ENCODE measurements at places on chromosomes 11 and 22.

DNA sequence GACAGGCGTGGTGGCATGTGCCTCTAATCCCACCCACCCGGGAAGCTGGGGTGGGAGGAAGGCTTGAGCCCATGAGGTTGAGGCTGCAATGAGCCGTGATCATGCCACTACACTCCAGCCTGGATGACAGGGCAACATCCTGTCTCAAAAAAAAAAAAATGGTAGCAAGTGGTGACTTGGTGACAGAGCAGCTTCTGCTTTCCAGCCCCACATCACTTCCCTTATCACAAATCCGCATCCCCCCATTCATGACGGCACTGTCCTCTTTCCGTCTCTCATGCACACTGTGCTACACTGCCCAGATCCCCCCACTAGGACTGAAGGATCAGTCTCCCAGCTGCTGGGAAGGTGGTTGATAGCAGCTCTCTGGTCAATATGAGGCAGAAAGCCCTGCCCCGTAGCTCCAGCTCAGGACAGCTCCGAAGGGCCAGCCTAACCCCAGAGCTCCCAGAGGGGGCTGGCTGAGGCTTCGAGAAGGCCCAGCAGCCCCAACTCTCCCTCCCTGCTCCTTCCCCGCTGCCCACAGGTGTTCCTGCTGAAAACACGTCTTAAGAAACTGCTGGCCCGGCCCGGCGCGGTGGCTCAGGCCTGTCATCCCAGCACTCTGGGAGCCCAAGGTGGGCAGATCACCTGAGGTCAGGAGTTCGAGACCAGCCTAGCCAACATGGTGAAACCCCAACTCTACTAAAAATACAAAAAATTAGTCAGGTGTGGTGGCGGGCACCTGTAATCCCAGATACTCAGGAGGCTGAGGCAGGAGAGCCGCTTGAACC, 15.9 kb downstream of the PGA5 start:
- DNase-seq = no peak

GRCh38 chr11:19345519-19345847, 104.7 kb upstream of the E2F8 start:
- no peak for DNase-seq

- DNase-seq = no peak
These were observed 84.6 kb upstream of the PHOX2A start for GRCh38 chr11:72328366-72329224.

DNA sequence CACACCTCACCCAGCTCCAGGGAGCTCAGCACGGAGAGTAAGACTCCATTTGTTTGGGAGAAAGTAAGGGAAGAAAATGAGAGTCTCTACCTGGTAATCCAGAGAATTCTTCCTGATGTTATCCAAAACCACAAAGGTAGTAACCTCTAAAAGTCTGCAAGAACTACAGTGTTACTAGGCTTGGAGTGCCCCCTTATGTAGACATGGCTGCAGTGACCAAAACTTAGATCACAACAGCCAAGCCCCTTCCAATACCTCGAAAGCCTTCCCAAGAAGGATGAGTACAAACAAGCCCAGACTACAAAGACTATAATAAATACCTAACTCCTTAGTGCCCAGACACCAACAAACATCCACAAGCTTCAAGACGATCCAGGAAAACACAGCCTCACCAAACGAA, 4.9 kb downstream of the UBE2L6 start:
- no peak for DNase-seq

- DNase-seq = no peak
These were observed 16.4 kb downstream of the SLN start for GRCh38 chr11:107695446-107695845.

DNA sequence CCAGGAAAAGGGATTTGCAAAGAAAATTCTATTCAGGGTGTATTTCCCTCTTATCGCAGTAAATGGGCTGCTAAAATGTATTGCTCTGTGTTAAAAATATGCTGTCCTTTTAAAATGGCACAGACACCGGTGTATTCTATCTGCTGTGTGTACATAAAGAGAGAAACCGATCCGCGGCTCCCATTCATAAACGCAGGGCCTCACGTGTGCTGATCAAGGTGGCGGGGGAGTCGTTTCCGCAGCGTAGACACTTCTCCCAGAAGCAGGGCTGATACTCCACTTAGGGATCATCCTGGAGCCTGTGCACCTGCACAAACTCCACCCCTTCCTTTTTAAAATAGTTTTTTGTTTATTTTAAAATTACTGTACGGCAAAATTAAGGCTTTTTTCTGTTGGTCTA, 26.1 kb upstream of the IGSF9B start:
- DNase-seq = no peak

- DNase-seq = no peak
These were observed 109.4 kb downstream of the MICAL2 start for GRCh38 chr11:12219757-12220156.

GRCh38 chr11:1791912-1792311, 28.2 kb upstream of the CTSD start:
- DNase-seq = no peak

GRCh38 chr11:27241311-27242122, 121.5 kb downstream of the CCDC34 start:
- DNase-seq = no peak

DNA sequence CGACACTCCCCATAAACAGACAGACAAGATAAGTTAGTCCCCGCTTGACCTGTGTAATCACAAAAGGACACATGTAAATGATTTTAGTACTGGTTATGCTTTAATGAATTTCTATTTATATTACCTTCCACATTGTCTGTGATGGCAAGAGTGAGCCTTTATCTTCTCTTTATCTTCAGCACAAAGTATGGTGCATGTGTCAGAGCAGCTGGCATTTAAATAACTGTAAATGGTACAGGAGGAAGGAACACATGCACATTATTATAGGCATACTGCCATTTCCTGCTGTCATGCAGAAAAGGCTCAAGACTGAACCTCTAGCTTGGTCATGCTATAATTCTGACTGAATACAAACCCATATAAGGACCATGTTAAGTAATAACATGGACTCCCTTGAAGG, 1342.7 kb upstream of the TENM4 start:
- DNase-seq = no peak

All from globus pallidus (tissue), 1 donor.